Activated CD8-positive, alpha-beta memory T cell treated with anti-CD3 and anti-CD28 coated beads for 48 hours (primary cell): ENCODE measurements at places on chromosomes 6 and 20.

GRCh38 chr6:19755181-19755580 lies 82.0 kb upstream of the ID4 start:
- no peak for DNase-seq

- DNase-seq = no peak
These were observed 50.9 kb downstream of the DEK start for GRCh38 chr6:18213439-18213838.

- DNase-seq = no peak
These were observed 44.5 kb downstream of the ARID1B start for GRCh38 chr6:156821707-156822106.

GRCh38 chr20:42604998-42605956 lies 584.4 kb downstream of the PTPRT start:
- DNase-seq = no peak

DNA sequence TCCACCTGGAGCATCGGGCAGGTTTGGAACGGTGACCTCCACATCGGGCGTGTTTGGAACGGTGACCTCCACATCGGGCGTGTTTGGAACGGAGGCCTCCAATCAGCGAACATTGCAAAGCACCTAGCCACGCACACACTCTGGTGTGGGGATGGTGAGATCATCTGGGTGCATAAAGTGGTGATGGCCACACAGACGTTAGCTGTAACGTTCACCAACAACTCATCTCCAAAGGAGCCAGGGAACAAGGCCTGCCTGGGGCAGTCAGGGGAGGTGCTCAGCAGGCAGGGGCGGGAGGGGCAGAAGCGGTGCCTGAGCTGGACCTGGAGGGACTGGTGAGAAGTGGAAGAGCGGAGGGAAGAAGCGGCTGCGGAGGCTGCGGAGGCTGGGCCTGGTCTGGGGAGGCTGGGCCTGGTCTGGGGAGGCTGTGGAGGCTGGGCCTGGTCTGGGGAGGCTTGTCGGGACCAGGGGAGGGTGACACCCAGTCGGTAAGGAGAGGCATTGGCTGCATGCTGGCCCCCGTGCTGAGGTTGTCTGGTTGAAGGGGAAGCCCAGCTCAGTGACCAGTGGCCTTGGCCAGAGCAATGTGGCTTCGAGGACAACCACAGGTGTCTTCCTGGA lies 89.9 kb downstream of the PSMB1 start:
- DNase-seq = no peak

DNA sequence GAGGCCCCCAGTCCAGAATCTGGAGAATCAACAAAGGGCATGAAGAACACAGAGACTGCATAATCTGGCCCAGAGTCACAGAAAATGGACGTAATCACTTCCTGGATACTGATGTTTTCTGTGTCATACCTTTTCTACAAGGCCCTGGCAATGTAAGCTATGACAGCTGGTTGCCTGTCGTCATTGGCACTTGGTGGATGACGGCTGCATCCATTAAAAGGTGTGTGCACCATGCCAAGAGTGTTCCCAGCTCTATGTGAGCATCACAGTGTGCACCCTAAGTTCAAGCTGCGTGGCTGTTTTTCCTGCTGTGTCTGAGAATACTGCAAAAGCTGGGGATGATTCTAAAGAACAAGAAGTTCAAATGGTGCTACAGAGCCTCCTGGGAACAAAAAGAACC lies 275.2 kb upstream of the CNR1 start:
- no peak for DNase-seq

- DNase-seq = no peak
These were observed 1.1 kb downstream of the HSF2 start for GRCh38 chr6:122400462-122401089.

DNA sequence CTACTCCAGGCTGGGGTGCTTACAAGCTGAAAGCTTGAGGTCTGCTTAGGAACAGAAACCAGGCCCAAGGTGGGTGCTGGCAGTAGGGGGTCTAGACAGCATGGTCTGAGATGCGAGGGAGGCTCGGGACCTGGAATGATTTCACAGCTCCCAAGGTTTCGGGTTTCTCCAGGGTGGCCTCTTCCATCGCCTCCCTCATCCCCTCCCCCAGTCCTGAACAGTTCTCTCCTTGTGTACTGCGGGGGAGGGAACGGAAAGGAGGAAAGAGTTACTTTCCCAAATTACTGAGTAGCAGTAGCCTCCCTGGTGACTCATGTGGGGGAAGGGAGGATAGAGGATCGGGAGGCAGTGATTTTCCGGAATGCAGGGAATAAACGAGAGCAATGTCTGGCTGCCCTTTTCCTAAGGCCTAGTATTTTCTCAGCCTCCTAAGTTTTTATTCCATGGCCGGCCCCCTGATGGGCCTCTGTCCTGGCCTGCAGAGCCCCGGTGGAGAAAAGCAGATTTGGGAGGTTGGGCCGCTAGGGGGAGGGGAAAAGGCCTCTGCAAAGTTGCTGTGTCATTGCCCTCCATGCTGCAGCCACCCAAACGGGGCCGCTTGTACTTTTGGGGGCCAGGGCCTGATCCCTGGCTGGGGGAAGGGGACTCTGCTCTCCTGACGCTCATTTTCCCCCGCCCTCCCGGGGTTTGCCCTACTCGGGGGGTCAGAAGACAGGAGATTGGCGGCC lies 1.5 kb downstream of the BRD2 start:
- peak; percentile 56 for DNase-seq

DNA sequence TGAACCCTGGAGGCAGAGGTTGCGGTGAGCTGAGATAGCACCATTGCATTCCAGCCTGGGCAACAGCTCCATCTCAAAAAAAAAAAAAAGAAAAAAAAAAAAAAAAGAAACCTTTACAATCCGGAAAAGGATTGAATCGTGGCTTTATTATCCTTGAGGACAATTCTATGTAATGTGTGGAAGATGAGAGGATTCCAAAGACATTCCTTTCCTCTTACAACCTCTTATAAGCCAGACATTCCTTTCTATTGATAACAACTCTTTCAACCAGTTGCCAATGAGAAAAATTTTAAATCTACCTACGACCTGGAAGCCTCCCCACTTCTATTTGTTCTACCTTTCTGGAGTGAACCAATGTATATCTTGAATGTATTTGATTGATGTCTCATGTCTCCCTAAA lies 91.2 kb upstream of the EEF1E1 start:
- DNase-seq = no peak
